ENCODE measurements at places on chromosomes 3 and 15.

GRCh38 chr3:101695779-101696372, 9.4 kb upstream of the RPL24 start:
- DNase-seq: peak; percentile 11

DNA sequence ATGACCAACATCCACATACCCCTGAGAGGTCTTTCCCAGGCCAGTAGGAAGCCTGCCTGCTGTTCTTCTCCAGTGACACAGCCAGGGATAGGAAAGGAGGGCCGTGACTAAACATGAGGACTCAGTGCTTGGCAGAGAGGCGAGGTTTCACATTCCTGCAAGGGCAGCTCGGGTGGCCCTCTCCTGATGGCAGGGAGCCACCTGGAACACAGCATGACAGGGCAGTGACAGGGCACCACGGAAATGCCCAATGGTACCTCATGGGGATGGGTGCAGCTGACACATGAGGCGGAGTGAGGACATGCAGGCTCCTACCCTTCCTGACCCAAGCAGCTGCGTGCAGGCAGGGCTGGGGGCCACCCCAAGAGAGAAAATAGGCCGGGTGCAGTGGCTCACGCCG, 7.4 kb upstream of the TGM5 start:
- peak; percentile 31 for DNase-seq

DNA sequence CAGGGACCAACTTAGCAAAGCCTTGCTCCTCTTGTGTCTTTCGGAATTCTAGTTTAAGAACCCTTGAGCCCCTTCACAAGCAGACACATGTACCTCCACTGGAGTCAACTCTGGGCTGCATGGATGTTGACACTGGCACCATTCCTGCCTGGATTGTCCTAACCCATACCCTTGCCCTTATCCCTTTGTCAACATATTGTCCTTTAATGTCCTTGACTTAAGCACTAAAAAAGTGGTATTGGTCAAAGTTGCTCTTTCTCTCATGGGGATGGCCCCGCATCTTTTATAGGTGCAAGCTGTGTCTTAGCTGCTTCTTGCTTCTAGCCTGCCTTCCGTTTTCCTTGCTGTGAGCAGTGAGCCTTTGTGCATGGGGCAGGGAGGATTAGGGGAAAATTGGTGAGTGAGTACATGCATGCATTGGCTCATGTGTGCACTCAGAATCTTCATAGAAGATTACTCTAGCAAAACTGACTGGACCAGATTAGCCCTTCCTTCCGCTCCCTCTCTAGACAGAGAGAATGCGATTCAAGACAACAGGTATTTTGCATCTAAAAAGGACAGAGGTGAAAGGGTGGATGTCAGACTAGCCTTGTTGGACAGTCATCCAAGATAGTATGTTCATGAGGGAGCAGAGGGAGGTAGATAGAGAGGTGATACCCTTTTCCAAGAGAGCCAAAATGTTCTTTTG, 42.4 kb downstream of the TGFBR2 start:
- no peak for DNase-seq

DNA sequence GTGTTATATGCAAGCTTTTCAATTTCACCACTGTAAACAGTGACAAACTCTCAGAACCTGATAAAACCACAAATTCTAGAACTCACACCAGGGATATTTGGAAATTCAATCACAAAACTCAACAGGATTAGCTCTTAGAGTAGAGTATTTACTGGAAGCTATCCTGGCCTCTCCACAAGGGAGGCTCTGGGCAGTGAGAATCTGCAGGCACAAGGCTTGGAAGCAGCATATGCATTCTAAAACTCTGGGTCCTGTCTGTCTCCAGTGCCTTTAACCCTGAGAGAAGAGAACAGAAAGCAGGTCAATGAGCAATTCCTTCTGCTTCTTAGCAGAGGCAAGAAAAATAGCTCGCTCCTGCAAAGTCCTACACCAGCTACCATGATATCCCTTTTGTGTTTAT, 23.4 kb downstream of the PLSCR4 start:
- no peak for DNase-seq

- DNase-seq: peak; percentile 43
Measured at GRCh38 chr3:46359733-46360493, 6.0 kb downstream of the CCR2 start.

DNA sequence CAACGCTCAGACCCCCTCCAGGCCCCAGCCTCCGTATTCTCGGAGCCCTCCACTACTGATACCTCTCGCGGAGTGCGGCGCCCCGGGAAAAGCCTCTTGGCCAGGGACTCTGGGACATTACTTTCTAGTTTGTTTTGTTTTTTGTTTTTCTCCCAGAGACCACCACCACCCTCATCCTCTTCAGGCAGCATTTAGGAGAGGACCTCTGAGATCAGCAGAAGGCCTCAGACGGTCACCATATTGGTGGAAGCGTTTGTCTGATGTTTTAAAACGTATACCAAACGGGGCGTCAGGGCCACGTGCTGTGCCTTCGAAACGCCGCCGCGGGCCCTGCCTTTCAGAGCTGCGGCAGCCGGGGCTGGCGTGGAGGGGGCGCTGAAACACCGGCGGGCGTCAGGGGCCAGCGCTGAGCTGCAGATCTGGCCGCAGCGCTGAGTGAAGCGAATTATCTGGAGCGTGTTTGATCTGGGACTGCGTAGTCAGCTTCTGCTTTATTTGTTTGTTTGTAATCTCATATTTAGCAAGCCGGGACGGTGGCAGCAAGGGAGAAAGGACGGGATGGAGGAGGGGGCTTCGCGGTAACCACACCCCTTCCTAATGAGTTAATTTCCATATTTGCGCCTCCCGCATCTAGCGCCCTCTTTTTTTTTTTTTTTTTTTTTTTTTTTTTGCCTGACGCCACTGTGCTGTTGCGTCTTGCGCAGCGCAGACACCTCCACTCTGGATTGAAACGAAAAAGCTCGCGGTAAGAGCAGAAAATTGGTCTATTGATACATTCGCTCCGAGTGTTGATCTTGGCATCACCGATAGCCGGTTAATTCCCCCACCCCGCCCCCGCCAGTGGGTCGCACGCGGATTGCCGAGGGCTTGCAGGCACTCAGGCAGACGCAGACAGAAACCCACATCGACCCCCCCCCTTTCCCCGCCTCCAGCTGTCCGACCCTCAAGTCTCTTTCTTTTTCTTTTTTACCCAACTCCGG, 14.9 kb downstream of the SOX2 start:
- no peak for DNase-seq

GRCh38 chr15:65106011-65106590, 8.9 kb downstream of the UBAP1L start:
- no peak for DNase-seq

DNA sequence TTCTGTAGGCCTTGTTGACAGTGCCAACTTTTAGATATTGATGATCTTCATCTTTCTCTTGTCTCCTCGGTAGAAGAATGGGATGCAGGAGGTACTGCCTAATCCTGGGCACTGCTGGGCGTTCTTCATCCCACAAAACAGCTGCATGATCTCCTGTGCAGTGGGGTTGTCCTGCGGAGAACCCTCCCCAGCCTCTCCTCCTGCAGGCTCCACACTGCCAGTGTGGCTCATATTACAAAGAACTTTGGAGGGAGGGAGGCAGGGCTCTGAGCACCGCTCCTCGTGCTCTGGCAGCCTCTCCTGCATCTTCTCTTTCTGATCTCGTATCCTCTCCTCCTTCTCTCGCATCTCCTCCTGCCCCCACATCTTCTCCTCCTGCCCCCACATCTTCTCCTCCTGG, 7.5 kb downstream of the GOLGA6L2 start:
- DNase-seq: no peak

Measured in AG08395 (cell line).